ENCODE measurements at places on chromosomes 16 and 17.

- no peak for DNase-seq
Measured at GRCh38 chr16:967077-967541, 3.7 kb downstream of the LMF1 start.

GRCh38 chr17:353213-353837 lies 718 bp upstream of the RPH3AL start:
- DNase-seq = no peak

DNA sequence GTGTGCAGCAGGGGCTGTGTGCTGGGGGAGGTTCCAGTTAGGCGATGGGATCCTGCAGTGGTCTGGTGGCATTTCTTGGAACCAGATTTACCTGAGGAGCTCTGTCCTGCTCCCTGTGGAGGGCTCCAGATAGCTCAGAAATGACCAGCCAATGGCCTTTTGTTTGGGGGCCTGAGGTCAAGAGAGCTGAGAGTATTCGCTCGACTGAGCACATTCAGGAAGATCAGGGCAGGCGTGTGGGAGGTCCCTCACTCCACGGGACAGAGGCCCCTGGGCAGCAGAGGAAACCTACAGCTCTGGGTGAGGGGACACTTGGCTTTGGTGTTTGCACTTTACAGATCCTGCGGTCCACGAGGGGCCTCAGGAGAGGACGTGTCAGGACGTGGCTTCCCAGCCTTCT lies 18.2 kb downstream of the DEF8 start:
- DNase-seq = no peak

DNA sequence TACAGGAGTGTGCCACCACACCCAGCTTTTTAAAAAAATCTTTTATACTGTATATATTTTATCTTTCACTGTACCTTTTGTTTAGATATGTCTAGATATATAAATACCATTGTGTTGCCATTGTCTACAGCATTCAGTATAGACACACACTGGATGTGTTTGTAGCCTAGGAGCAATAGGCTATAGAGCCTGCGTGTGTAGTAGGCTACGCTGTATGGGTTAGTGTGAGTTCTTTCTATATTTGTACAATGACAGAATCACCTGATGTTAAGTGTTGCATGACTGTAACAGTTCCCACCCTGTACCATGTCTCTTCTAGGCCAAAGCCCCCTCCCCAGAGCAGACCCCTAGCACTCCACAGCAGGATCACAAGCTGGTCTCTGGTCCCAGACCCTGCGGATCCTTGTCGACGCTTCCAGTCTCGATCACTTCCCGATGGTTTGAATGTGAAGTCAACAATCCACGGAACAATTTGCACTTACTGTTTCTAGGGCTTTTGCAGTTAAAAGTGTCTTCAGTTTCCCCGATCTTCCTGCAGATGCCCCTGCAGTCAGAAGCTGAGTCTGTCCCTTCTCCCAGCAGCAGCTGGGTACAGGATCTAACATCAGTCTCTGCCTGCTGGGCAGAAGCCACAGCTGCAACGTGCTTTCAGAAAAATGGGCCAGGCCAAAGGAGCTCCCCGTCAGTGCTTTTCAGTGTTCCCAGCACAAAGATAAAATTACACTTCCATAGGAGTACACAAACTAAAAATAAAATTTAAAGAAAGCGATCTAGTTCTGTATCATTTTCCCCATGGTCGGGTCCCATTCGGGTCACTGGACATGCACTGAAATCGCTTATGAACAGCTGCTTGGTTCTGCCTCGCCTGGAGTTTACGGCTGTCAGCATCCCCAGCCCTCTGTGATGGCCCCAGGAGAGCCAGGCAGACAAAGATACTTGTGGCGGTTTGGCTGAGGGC lies 35.4 kb downstream of the ADAM11 start:
- no peak for DNase-seq

GRCh38 chr17:37310940-37311339 lies 64.8 kb upstream of the C17orf78 start:
- DNase-seq = no peak

DNA sequence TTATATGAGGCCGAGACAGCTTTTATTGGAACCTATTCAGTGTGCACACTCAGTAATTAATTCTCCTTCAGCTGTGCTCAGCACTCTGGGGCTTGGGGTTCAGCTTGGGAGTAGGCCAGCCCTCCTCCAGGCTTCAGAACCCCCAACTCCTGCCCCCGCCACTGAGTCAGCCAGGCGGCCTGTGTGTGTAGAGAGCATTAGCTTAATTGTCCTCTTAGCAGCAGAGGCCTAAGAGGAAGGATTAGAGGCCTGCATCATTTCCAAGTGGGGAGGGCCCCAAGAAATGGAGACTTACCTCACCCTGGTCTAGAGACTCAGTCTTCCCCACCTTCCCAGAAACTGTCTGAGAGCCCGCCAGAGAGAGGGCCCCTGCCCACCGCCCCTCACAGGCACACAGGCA lies 772 bp downstream of the PRSS53 start:
- no peak for DNase-seq

Measured in epithelial cell of proximal tubule (primary cell).